ENCODE measurements at places on chromosomes 1 and 21. TPM values are rescaled to one million over a fixed set of nuclear protein-coding genes. Genes with fewer than 3 reads are reported as not detected.

GRCh38 chr1:7178336-7178735, 393.1 kb downstream of the CAMTA1 start:
- no peak for DNase-seq

GRCh38 chr1:31007462-31007991, 58.0 kb downstream of the PUM1 start:
- peak; percentile 89 for DNase-seq

DNA sequence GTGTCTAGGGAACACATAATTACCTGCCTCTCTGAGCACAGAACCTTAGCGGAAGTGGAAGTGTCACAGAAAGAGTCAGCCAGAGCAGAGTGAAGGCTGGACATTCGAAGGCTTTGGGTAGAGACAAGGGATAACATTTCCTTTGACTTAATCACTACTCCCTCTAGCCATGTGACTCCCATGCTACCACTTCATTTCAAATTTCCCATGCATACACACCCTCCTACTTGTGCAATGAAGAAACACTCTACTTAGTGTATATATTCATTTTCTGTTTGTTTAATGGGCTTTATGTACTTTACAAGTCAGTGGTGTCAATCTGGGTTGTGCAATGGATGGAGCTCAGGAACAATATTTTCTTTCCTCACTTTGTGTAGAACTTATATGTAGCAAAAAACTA, 6.9 kb downstream of the ANKRD35 start:
- DNase-seq = peak; percentile 18

GRCh38 chr1:7541629-7542028, 229.5 kb upstream of the VAMP3 start:
- DNase-seq = peak; percentile 84

GRCh38 chr1:179805291-179806195, 62.5 kb downstream of the FAM163A start:
- DNase-seq = no peak

DNA sequence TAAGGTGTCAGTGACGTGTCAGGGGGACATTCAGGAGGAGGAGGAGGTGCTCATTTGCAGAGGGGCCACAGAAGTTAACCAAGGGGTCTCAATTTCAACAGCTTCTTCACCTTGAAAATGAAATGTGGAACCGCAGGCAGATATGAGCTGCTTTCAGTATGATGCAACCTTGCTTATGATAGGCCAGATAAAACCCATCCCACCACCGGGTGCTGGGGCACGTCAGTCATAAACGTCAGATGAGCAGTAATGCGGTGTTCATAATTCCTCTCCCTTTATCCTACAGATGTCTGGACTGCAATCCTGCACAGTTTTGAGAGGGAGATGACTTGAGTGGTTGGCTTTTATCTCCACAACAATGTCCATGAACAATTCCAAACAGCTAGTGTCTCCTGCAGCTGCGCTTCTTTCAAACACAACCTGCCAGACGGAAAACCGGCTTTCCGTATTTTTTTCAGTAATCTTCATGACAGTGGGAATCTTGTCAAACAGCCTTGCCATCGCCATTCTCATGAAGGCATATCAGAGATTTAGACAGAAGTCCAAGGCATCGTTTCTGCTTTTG, 1.7 kb downstream of the PTGFR start:
- peak; percentile 77 for DNase-seq

GRCh38 chr1:62391369-62391971, 45.4 kb upstream of the USP1 start:
- peak; percentile 24 for DNase-seq

GRCh38 chr1:244012202-244012601, 38.9 kb upstream of the ZBTB18 start:
- peak; percentile 14 for DNase-seq

DNA sequence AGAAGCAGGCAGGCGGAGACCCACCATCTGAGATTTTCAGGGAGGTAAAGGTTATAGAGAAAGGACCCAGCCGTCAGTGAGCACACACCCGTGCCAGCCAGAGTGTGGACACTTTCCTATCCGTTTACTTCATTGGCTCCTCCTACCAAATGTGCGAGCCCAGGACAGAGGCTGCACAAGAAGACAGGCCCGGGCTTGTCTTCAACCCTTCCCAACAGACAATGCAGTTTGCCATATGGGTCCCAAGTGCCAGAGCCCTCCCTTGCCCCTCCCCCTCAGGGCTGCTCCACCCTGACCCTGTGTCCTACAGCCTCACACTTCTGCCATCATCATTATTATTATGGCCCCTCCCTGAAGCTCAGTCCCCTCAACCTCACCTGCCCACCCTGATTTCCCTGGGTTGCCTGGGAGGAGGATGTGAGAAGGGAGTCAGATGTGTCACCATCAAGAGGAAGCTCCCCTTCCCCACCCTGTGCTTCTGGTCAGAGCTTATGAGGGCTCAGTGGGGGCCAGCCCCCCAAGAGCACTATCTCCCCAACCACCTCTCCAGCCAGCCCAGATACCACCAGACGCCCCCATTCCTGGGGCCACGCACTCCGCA, 9.4 kb downstream of the LAPTM5 start:
- no peak for DNase-seq

DNA sequence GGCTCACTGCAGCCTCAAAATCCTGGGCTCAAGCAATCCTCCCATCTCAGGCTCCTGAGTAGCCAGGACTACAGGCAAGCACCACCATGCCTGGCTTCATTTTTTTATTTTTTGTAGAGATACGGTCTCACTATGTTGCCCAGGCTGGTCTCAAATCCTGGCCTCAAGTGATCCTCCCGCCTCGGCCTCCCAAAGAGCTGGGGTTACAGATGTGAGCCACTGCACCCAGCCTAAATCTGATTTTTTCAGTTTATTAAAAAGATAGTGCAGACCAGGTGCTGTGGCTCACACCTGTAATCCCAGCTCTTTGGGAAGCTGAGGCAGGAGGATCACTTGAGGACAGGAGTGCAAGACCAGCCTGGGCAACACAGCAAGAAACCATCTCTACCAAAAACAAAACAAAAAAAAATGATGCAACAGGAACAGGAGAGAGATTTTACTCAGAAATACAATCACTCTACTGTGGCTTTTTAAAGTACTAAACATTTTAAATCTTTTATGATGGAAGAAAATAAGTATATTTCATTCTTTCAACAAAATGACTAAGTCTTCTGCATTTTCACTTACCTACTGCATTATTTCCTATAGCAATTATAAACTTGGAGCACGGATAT, 1.9 kb downstream of the PSMG1 start:
- no peak for DNase-seq

DNA sequence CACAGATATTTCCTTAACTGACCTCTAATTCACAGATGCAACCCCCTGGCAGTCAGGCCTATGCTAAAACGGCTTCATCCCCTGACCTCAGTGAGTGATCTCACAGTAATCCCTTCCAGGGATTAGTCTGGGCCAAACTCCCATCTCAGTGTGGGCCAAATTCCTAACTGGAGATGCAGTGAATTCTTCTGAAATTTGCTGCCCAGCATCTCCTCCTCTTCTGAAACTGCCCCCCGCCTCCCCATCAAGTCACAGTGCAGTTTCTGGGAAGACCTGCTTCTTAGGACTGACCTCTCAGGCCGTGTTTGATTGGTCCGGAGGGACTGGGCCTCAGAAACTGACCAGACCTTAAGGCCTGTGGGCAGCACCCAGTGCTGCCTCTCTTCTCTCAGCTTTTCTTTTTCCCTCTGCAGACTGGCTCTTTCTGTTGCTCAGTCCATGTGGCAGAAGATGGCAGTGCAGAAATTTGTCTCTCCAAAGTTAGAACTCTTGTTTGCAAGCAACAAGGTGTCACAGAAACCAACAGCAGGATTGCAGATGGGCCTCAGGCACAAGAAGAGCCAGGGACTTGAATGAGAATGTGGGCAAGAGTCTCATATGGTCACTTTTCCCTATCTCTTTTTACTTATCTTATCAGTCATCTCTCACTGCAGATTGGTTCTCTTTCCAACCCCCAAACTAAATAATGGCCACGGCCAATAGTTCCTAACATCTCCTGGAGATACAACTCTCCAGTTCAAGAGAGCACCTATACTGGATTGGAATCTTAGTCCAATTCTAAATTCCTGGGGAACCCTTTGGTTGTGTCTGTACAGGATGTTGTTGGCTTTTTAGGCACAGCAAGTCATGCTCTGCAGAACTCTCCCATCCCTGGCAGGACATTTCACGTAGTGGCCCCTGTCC, 95.5 kb upstream of the RALGPS2 start:
- peak; percentile 62 for DNase-seq

- no peak for DNase-seq
Measured at GRCh38 chr1:60461925-60462595, 388.5 kb upstream of the C1orf87 start.

GRCh38 chr21:35139382-35139715, 90.2 kb upstream of the RUNX1 start:
- no peak for DNase-seq

DNA sequence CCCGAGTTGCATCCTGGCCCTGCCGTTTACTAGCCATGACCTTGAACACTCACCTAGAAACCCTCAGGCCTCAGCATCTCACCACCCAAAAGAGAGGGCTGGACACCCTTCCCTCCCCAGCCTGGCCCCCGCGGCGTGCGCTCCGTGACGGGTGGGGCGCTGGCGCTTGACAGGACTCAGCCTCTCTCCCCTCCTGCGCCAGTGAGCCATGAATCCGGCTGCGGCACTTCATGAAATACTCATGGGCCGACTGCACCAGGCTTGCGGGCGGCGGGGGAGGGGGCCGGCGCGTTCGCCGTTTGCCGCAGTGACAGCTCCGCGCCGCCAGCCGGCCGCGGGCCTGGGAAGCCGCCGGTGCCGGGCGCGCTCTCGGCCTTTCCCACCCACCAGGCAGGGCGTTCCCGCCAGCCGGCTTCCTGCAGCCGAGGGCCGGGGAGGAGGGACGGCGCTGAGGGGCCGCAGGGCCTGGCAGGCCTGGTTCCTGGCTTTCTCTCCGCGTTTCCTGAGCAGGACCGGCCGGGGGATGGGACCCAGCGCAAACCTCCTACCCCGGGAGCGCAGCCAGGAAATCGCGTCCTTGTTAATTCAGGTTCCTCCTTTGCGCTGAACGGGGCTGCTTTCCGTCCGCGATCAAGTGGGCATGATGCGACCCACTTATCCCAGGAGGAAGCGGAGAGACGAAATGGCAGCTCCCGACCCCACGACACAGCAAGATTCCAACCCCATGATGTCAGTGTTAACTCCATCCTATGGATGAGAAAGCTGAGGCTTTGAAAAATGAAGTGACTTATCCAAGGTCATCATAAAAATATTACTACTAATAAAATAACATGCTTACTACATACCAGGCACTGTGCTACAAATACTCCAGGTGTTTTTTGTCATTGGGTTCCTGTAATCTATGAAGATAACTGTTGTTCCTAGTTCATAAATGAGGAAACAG, 9.1 kb upstream of the LUZP1 start:
- peak; percentile 87 for DNase-seq

DNA sequence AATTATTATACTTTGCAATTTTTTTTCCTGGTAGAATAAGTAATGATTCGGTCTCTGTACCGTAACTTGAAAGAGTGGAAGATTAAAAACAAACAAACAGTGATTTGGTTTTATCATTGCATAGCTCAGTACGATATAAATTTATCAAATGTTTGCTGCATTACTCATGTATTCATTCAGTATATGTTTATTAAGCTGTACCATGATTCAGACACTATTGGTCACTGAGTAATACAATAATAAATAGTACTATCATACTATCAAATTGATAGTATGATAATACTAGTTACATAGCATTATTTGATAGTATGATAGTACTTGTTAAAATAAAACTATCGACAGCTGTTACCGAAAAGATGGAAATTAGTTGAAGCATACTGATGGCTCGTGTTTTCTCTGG, 12.1 kb downstream of the CENPF start:
- DNase-seq = no peak

DNA sequence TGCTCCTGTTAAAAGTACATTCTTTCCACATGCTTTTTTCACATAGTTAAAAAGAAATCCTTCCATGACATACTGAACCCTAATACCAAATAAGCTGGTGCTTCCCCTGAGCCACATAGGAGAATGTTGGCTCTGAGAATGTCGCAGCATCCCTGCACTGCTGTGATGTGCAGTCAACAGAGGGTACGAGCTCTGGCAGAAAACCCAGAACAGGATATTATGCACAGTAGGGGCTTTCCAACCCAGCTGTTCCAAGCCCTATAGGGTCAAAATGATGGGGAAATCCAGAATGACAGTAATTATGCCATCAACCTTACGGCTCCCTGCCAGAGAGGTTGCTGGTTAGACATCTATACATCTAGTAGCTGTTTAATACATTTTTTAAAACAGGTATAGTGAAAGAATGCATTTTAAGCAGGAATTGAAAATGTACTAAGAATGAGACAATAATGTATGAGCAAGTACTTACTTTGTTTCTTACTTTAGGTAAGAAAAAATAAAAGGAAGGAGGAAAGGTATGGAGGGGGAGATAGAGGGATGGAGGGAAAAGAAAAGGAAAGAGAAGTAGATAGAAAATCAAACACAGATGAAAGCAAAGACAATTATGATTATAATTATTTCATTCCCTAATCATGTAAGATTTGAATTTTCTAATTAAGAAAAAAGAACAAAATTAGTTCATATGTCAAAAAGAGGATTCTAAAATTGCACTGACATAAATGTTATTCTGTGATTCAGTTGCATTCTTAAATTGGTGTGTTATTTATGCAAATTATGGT, 126.0 kb downstream of the NR5A2 start:
- no peak for DNase-seq

DNA sequence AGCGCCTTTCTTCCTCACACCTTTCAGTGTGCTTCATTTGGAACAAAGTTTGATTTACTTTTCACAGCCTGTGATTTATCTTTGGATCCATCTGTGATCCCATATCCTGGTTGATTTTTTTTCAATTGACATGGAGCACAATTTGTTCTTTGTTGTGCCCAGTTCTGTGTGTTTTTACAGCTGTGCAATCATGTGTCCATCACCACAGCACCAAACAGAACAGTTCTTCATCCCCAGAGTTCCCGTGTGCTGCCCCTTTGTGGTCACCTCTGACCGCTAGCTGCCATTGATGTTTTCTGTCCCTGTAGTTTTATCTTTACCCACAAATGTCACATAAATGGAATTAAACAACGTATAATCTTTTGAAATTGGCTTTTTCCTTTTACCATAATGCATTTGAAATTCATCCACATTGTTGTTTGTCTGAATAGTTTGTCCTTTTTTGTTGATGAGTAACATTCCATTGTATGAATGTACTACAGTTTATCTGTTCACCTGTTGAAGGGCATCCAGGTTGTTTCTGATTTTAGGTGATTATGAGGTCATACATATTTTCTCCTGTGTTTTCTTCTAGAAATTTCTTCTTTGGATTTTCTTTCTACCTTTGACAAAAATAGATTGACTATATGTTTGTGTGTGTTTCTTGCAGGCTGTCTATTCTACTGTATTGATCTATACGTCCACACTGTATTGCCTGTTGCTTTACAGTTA, 17.4 kb downstream of the MIGA1 start:
- no peak for DNase-seq

GRCh38 chr1:43435146-43436145, 18.3 kb downstream of the HYI start:
- peak; percentile 74 for DNase-seq

- no peak for DNase-seq
Measured at GRCh38 chr1:223621312-223621734, 44.2 kb downstream of the CAPN8 start.

GRCh38 chr1:67937010-67937409, 103.7 kb upstream of the GNG12 start:
- no peak for DNase-seq

The S100A1 gene
- not detected for total RNA-seq

The PTPN22 gene
- total RNA-seq = 0.86 TPM

The SYPL2 gene
- total RNA-seq = 4.5 TPM

The RHD gene
- total RNA-seq = not detected

The OR2L2 gene
- total RNA-seq = not detected

The SLC66A1 gene
- 18.6 TPM for total RNA-seq

The OLIG1 gene
- not detected for total RNA-seq

The SPATA45 gene
- total RNA-seq = 0.43 TPM

The INKA2 gene
- 4.5 TPM for total RNA-seq

The TNNI3K gene
- total RNA-seq = 1.3 TPM

The DHRS3 gene
- total RNA-seq = 84.1 TPM
